Cardiac septum (tissue), 1 donor: ENCODE measurements at places on chromosomes 1 and 21. TPM values are rescaled to one million over a fixed set of nuclear protein-coding genes. Genes with fewer than 3 reads are reported as not detected.
A peak's percentile ranks its signal among the peaks of the same experiment; 100 is the strongest.

DNA sequence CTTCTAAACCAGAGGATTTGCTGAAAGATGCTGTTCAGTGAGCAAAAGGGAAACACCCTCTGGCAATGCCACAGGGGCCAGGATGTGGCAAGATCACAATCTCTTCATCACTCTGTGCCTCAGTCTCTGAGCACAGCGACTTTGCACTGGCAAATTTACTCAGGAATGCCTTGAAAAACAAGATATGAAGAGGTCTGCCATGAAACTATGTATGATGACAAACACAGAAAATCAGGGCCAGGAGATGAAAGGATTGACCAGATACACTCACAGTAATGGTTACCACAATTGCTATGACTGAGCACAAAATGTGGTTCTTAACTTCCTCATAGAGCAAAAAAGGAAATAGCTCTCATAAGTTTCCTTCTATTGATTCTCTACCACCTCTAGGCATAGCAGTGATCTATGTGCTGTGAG is 5.8 kb downstream of the TTC13 start:
- no peak for DNase-seq

DNA sequence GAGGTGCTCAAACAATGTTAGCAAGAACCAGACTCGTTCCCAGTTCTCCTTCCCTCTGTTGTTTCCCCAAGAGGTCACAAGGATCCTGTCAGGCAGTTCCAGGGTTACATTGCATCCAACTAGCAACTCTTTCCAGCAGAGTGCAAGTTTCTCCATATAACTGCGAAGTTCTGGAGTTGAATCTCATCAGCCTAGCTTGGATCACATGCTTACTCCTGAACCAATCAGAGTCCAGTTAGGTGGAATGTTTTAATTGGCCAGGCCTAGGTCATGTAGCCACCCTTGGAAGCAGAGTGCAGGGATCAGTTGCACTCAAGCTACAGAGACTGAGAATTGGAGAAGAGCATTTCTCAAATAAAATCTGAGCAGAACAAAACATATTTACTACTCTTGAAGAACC is 15.9 kb upstream of the PIK3R3 start:
- no peak for DNase-seq

- peak; percentile 62 for DNase-seq
These were observed 9.5 kb downstream of the SIM2 start for GRCh38 chr21:36708286-36709029.

- no peak for DNase-seq
These were observed 236.6 kb upstream of the GJB5 start for GRCh38 chr1:34518146-34518699.

DNA sequence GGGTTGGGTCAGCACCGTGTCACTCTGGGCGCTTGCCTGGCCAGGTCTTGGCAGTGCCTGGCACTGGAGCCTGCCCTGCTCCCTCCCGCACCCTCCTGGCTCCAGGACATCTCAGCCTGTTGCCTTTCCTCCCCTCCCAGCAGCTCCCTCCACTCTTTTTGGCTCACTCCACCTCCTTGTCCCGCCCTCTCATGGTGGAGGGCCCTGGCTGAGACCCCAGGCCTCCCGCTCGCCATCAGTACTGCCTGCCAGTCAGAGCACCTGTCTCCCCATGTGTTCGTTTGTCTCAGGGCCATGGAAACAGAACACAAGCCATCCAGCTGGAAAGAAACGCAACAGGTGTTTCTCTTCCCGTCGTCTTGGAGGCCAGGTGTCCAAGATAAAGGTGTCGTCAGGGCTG is 61.0 kb downstream of the B3GALT5 start:
- DNase-seq: no peak

GRCh38 chr1:156901966-156902915 is 8.7 kb downstream of the PEAR1 start:
- no peak for DNase-seq

GRCh38 chr1:8381618-8382017 is 63.7 kb downstream of the SLC45A1 start:
- DNase-seq: no peak

The EDARADD gene
- total RNA-seq: 0.43 TPM

The PLA2G2F gene
- total RNA-seq: not detected

The ANKRD35 gene
- 0.73 TPM for total RNA-seq

The NEGR1 gene
- total RNA-seq: 5.2 TPM

The COL11A1 gene
- 0.13 TPM for total RNA-seq

The FUBP1 gene
- total RNA-seq: 80.0 TPM

The BARHL2 gene
- not detected for total RNA-seq

The HSD11B1 gene
- 15.0 TPM for total RNA-seq
